ENCODE measurements at places on chromosomes 3 and 15.

DNA sequence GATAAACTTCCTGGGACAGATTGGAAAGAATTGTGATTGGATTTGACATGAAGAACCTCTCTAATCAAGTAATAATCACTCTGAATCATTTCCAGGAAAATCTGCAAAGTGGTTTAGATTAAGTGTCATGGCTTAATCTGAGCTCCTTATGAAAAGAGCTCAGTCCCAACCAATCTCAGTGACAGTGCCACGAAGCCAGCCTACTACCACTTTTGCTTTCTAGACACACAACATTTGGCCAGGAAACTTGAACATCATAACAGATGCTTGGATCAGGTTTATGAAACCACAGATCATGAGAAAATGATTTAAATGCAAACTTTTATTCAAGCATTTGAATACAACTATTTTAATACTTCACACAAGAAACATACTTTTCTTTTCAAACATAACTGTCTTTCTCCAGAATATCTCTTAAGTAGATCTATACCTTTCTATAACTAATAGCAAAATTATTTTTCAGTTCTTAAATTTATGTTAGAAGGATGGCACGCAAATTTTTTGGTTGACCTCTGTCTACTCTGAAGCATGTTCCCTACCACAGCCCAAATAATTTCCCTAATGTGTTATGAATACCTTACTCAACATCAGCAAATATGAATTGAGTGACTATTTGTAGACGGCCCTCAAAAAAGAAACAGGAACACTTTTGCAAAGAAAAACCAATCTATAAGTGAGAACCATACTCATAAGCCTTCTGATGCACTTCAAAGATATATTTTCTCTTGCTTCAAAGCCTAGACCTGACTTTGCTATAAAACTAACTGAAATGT lies 495.0 kb upstream of the ZNF385D start:
- no peak for DNase-seq

DNA sequence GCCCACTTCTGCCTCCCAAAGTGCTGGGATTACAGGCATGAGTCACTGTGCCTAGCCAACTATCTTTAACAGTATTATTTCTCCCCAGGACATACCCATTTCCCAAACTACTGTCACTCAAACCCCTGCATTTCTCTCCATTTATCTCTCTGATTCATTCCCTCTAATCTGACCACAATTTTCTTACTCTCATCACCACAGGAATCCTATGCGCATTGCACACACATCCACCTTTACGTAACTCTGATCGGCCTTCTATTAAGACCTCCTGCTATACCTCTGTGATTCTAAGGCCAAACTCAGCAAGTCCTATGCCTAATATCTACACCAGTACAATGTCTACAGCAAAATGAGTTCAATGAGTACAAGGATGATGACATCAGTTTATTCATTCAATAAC lies 235.0 kb downstream of the ULK4 start:
- DNase-seq: no peak

DNA sequence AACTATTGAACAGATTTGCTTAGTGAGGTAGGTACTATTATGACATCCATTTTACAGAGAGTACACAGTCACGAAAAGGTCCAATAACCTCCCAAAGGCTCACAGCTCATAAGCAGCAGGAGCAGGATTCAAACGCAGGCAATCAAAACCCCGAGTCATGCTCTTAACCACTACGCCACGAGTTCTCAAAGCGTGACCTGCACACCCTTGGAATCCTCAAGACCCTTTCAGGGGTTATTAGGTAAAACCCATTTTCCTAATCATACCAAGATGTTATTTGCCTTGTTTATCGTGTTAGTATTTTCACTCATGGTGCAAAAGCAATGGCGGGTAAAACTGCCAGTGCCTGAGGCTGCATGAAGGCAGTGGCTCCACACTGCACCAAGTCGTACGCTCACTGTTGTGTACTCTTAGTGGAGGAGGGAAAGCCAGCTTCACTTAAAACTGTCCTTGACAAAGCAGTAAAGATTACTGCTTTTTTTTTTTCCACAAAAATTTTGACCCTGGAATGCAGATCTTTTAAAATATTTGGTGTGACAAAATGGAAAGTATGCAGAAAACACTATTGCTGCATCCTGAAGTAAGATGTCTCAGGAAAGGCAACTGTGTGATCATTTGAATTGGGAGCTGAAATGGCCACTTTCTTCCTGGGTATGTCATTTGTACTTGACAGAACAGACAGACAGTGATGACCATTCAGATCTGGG lies 96.1 kb downstream of the IGF2BP2 start:
- DNase-seq: no peak

DNA sequence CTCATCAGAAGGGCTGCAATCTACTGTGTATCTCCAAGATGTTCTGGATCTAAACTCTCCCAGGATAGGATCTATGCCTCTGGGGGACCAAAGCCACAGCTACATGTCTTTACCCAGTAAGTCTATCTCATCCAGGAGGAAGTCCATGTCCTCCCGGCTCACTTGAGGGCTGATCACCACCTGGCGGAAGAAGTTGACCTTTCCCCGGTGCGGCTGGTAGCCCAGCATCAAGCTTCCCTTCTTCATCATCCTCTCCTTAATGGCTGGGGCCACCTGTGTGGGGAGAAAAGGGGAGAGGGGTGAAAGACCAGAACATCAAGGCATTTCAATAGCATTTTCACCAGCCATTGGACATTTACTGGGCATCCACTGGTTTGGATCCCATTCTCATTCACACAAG lies 121.7 kb downstream of the TGFBR2 start:
- DNase-seq: no peak

- DNase-seq: no peak
Observed at GRCh38 chr15:51864408-51865056, 35.1 kb downstream of the TMOD3 start.

DNA sequence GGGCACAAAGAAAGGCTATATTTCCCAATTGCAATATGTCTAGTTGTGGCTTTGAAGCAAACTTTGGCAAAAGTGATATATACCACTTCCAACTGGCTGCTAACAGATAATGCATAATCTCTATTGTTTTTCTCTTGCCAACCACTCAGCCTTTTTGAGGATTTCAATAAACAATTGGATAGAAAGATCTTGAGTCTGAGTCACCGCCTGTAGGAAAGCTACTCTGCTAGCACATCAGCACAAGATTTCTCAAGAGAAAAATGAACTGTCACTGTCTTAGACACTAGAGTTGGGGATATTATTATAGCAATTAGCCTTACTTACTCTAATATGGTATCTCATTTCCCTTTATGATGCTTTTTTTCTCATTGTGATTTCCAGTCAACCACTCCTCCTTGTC lies 119.7 kb downstream of the SST start:
- no peak for DNase-seq

DNA sequence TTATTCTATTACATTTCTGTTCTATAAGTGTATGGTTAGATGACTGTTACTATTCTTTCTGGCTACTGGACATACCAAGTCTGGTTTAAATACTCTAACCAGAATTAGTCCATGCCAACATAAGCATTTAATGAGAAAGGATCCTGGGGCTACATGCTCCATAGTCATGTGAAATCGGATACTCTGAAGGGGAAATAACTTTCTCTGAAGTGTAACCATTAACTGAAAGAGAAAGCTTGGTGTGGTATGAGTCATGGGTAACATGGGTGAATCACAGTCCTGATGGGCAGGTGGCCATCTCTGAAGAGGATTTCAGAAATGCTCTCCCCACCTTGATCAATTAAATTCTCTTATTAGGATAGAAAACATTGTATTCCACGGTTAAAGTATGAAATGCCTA lies 69.4 kb downstream of the FHIT start:
- no peak for DNase-seq

DNA sequence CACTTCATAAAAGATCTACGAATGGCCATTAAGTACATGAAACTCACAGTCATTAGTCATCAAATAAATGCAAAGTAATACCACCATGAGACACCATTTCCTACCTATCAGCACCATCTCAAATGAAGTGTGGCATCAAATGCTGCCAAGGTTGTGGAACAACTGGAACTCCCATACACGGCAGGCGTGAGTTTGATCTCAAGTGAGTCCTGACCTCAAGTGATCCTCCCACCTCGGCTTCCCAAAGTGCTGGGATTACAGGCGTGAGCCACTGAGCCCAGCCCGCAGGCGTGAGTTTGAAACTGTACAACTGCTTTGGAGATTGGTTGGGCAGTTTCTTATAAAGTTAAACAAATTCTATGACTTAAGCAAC lies 28.8 kb upstream of the HDAC11 start:
- DNase-seq: no peak

DNA sequence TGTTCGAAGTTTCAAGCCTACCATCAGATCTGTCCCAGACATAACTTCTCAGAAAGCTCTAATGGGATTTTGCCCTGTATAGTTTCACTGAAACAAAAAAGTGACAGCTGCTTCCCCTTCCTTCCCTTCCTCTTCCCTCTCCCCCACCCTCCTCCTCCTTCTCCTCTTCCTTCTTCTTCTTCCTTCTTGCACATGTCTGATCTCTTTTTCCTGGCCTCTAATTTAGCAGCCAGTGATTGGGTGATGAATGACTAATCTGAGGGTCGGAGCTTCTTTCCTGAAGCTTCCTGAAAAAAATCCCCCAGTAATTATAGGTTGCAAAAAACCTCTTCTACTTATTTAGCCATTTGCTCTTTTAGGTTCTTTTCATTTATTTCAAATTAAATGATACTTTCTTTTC lies 168.7 kb downstream of the POTEB3 start:
- no peak for DNase-seq

- DNase-seq: no peak
Observed at GRCh38 chr3:101865751-101866509, 16.6 kb downstream of the NFKBIZ start.

Measured in DMS 273 treated with DMSO at 0.1 percent for 48 hours (cell line).